ENCODE measurements at places on chromosomes 3 and 15. TPM values are rescaled to one million over a fixed set of nuclear protein-coding genes. Genes with fewer than 3 reads are reported as not detected.
A peak's percentile ranks its signal among the peaks of the same experiment; 100 is the strongest.

SLC12A1 gene
- not detected for total RNA-seq

NEK11 gene
- total RNA-seq: 2.8 TPM

SPINK8 gene
- total RNA-seq: not detected

FAN1 gene
- 15.9 TPM for total RNA-seq

CD200 gene
- 1.4 TPM for total RNA-seq

CCR9 gene
- not detected for total RNA-seq

FAM3D gene
- total RNA-seq: not detected

NFKBIZ gene
- total RNA-seq: 16.0 TPM

ARNT2 gene
- total RNA-seq: 4.7 TPM

GOLGA6L10 gene
- total RNA-seq: 0.86 TPM

GRCh38 chr3:119443179-119443578, 20.2 kb downstream of the TMEM39A start:
- no peak for DNase-seq

DNA sequence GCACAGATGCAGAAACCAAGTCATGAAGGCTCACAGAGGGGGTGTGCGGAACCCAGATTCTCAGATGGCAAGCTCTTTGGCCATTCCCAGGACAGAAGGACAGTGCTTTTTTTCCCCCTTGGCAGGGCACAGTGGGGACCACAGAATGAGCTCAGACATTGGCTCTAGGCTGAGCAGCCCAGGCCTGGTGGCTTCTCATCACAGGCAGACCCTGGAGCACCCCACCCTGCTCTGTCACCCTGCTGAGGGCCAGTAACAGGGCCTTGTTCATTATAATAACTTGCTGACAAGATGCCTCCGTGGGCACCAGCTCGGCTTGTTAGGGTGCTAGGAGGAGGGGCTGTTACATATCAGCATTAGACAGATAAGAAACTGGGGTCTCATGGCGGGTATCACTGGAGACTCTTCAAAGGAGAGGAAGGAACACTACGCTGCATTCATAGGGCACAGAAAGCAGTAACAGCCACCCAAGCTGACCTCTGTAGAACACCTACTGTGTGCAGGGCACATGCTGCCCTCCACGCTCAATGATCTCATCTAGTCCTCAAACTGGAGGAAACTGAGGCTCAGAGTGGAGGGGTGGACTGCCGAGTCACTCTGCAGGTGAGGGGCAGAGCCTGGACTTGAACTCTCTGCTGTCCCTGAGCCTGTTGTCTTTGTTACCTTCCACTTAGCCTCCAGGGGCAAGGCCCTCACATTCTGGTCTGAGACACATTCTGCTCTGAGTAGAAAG, 69.9 kb upstream of the SEC13 start:
- no peak for DNase-seq

DNA sequence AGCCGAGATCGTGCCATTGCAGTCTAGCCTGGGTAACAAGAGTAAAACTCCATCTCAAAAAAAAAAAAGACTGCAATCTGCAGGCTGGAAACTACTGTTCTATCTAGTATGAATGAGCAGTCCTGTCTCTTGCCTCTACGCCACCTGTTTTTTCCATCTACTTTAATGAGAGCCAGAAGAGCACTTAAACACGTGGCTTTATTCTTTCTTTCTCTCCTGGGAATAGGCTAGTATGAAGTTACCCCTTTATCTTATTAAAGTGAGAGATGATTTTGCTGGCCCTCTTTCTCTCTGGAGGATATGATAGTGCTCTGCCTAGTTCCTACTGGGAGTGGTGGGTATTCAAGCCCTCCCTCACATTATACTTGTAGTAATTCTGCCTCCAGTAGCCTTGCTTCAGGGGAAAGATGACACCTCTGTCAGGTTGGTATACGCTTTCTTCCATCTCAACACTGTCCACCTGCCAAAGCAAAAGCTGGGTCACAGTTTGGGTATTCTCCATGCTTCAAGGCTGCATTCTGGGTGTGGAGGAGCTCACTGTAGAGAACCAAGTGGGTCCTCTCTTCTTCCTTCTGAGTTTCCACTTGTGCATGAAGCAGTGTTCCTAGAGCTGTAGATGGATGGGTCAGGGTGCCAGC, 17.8 kb downstream of the MAPKBP1 start:
- no peak for DNase-seq

DNA sequence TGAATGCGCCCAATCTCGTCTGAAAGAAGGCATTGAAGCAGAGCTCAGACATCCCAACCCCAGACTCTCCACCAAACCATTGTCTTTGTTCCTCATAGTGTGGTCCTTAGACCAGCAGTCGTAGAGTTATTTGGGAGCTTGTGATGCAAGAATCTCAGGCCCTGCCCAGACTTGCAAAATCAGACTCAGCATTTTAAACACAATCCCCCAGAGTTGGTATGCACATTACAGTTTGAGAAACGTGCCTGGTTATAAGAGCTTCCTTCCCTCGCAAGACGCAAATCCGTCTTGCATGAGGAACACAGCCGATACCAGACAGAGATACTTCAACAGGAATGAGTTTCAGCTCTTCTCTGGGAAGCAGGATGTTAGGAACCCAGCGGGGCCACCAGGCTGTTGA, 38.9 kb upstream of the IREB2 start:
- no peak for DNase-seq

DNA sequence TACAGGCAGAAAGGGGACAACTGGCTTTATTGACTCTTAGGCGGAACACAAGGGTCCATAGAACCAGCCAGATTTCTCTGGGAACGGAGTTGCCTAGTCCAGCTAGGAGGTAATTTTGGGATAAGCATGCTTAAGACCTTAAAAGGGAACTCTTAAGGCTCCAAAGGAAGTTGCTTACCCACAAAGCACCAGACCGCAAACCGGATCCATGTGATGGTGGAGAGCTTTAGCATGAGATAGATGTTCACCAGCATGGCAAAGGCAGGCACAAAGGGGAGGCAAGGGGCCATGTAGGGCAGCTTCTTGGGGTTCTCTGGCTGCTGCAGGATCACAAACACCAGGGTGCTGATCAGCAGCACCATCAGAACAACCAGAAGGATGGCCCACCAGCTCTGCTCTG, 61.4 kb downstream of the CLDN11 start:
- DNase-seq: no peak

DNA sequence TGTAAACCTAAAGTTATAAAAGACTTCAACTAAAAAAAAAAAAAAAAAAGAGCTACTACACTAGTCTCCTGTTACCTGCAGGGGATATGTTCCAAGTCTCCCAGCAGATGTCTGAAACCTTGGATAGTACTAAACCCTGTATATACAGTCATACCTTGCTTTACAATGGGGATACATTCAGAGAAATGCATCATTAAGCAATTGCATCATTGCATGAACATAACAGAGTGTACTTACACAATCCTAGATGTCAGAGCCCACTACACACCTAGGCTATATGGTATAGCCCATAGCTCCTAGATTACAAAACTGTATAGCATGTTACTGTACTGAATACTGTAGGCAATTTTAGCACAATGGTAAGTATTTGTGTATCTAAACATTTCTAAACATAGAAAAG, 119.1 kb downstream of the GMPS start:
- no peak for DNase-seq

GRCh38 chr15:53126144-53126543, 336.0 kb upstream of the ONECUT1 start:
- no peak for DNase-seq

GRCh38 chr3:149086232-149086988, at the start of gene HLTF:
TSS of gene HLTF (minus strand) at chr3:149086533. CDS start at chr3:149086336, 197 bp downstream.
- peak; percentile 95 for DNase-seq

GRCh38 chr3:8730656-8731055, 2.9 kb upstream of the CAV3 start:
- DNase-seq: no peak

- no peak for DNase-seq
Measured at GRCh38 chr15:31367021-31367729, 40.5 kb downstream of the KLF13 start.

DNA sequence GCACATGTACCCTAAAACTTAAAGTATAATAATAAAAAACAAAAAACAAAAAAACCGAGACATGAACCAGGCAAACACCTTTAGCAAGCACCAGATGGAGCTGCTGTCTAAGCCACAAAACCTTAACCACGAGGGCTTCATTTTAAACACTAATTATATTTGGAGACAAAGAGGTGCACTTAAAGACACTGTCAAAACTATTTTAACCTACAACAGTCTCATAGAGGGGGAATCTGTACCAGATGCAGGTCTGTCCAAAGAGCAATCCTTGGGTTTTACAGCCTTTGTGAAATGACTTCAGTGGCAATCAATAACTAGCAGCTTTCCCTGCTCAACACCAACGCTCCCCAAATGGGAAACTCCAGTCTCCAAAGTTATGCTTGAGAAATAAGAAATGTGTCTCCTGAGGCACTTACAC, 115.7 kb upstream of the TSPAN3 start:
- no peak for DNase-seq

- DNase-seq: no peak
Measured at GRCh38 chr15:61753018-61753710, 307.1 kb downstream of the VPS13C start.
